Activated effector memory CD4-positive, alpha-beta T cell treated with Interleukin-2 at 50 U/mL for 16 hours (primary cell): ENCODE measurements at places on chromosomes 3 and 15.

DNA sequence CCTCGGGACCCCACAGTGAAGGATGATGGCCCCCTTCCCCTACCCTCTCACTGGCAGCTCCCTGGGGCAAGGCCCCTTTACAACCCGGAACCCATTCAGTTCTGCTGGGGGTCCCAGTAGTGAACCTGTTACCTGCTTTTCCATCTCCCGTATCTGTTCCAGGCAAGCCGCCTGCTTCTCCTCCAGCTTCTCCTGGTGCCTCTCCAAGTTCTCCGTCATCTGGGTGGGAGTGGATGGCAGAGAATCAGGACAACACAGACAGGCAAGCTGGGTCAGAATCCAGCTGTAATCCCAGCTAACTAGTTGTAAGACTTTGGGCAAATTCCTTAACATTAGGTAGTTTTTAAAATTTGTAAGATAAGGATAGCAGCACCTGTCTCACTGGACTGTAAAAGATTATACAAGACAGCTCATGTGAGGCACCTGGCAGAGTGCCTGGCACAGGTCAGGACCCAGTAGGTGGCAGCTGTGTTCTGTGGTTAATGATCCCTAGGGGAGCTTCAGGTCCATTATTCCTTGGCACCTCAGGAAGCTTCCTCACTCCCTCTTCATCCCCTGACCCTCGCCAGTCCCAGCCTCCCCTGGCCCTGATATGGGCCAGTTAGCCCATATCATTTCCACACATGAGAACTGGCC is 6.4 kb upstream of the ANKRD63 start:
- no peak for DNase-seq

DNA sequence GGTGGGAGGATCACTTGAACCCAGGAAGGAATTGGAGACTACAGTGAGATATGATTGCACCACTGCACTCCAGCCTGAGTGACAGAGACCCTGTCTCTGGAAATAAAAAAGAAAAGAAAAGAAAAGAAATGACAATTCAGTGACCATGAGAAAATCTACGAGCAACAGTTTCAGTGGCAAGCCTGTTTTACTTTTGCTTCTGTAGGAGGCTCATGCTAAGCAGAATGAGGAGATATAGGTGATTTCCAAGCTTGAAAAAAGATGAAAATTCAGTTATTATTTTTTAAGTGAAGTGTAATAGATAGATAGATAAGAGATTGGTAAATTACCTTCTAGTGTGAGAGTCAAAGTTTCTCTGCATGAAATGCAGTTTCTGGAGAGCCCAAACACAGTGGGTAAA is 651.1 kb downstream of the GRM7 start:
- no peak for DNase-seq

DNA sequence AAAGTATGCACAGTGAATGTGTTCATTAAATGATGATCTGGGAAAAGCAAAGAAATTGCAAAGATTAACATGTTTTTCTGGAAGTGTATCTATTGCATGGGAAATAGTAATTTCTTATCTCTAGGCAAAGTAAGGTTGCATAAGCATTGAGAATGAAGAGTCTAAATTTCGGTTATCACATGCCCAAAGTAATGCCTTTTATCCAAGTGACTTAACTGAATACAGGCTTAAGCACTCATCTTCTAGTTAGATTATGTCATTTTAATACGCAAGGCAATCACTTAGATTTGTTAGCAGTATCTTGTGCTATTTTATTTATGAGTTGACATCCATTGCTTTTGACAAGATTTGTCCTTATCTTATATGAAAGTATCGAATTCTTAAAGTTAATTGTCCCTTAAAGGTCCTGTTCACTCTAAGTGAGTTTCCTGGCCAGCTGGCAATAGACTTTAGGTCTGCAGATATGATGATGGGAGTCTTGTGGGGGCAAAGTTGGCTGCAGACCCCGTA is 100.5 kb downstream of the NAALADL2 start:
- no peak for DNase-seq

DNA sequence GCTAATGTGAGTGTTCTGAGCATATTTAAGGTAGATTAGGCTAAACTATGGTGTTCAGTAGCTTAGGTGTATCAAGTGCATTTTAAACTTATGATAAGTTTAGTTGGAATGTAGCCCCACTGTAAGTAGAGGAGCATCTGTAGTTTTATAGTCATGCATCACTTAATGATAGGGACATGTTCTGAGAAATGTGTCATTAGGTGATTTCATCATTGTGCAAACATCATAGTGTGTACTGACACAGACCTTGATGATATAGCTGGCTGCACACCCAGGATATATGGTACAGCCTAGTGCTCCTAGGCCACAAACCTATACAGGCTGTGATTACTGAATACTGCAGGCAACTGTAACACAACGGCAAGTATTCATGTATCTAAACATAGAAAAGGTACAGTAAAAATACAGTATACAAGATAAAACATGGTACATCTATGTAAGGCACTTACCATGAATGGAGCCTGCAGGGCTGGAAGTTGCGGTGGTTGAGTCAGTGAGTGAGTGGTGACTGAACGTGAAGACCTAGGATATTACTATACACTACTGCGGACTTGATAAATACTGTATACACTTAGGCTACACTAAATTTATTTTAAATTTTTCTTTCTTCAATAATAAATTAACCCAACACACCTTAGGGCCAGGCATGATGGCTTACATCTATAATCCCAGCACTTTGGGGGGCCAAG is 17.9 kb downstream of the DNAH1 start:
- DNase-seq: no peak

- DNase-seq: no peak
Observed at GRCh38 chr3:17235310-17235709, 350.6 kb downstream of the PLCL2 start.

DNA sequence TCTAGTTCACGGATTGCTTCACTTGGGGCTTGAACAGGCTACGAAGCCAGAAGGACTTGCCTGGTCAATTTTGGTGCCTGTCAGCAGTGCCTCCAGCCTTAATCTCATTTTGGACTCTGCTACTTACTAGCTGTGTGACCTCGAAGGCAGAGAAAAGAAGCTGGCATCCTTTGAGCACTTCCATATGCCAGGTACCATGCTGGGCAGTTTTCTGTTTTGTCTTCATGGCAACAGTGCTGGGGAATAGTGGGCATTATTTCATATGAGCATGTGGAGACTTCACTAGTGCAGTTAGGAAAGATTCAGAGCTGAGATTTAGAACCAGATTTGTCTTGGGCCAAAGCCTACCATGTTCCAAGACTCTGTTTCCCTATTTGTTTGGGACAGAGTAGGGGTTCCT is 92.2 kb downstream of the LRTM1 start:
- no peak for DNase-seq

GRCh38 chr3:24388611-24389010 is 106.0 kb downstream of the THRB start:
- DNase-seq: no peak

DNA sequence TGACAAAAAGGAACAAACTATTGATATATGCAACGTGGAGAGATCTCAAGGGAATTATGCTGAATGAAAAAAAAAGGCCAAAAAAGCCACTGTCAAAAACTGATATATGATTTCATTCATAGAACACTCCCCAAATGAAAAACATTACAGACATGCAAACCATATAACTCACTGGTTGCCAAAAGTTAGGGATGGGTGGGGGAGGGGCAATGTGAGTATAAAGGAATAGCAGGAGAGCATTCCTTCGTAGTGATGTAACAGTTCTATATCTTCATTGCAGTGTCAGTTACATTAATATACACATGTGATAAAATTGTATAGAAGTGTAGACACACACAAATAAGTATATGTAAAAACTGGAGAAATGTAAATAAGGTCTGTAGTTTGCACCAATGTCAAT is 12.2 kb downstream of the GBE1 start:
- DNase-seq: no peak

DNA sequence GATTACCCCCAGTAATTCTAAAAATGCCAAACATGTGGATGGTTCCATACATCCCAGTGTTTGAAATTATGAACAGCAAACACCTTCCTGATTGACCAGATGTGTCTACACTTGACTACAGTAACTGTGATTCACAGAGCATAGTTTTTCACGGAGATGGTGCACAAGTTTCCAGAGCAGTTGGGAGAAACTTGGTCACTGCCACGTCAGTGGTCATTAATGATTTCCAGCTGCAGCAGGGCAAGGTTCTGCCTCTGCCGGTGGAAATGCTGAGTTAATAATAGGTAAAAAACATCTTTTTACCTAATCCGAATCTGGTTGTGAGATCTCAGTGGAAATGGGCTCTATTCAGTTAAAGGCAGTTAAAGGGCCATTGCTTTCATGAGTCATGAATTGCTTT is 154.1 kb upstream of the FEZF2 start:
- no peak for DNase-seq

- no peak for DNase-seq
Observed at GRCh38 chr3:127065561-127066290, 82.8 kb downstream of the PLXNA1 start.

DNA sequence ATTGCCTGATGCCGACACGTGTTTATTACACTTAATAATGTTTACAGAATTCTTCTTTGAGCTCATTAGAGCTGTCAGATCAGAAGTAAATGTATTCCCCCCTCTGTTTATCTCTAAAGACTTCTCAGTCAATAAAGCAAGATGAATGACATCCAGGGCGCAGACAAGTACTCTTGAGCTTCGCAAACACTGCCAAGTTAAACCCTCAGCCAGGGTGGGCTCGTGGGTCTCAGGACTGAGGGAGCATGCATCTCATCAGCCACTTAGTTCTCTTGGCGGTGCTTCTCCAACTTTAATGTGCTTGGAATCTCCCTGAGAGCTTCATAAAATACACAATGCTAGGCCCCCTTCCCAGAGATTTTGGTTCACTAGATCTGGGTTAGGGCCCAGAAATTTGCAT is 333.9 kb upstream of the THRB start:
- no peak for DNase-seq

- DNase-seq: no peak
Observed at GRCh38 chr3:133931084-133931483, 35.4 kb upstream of the RAB6B start.

DNA sequence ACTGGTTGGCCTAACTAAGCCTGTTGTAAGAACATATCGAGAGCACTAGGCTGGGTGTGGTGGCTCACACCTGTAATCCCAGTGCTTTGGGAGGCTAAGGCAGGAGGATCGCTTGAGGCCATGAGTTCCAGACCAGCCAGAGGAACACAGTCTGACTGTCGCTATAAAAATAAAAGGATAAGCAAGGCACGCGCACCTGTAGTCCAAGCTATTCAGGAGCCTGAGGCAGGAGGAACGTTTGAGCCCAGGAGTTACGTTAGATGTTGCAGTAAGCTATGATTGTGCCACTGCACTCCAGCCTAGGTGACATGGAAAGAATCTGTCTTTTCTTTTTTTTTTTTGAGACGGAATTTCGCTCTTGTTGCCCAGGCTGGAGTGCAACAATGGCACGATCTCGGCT is 24.9 kb downstream of the MAP4 start:
- no peak for DNase-seq

- no peak for DNase-seq
Observed at GRCh38 chr3:13072239-13072599, 1.0 kb downstream of the IQSEC1 start.

GRCh38 chr3:108552267-108553159 is 36.7 kb downstream of the CIP2A start:
- no peak for DNase-seq

DNA sequence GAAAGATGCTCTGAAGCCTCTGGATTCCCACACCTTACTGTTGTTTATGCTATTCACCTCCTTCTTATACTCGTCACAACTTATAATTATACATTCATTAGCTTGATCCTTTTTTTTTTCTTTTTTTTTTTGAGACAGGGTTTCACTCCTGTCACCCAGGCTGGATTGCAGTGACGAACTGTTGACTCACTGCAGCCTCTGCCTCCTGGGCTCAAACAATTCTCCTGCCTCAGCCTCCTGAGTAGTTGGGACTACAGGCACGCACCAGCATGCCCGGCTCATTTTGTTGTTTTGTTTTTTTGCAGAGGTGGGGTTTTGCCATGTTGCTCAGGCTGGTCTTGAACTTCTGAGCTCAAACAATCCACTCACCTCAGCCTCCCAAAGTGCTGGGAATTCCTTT is 143.6 kb downstream of the PLCL2 start:
- no peak for DNase-seq

DNA sequence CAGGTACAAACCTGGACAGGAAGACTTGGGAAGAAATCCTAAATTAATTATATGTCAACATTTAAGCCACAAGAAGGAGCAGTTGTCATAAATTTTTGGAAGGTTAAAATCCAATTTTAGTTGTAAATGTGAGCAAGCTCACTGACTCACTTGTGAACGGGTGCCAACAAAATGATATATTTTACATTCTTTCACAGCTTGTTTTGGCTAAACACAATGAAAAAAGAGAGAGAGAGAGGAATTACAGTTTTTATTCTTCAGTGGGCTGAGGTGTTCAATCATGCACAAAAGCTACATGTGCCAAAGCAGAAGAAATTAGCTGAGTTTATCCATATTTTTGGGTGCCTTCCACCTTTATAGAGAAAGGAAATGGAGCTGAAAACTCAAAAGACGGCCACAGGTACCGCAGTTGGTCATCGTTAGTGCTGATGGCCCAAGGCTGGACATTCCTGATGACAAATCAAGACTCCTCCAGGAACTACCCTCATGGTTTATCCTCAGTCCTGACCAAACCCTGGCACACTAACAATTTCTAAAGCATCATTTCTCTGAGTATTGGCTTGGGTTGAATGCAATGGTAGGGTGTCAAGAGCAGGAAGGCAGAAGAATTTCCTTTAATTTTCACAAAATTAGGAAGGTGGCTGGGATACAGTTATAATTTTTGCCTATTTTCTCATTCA is 37.6 kb upstream of the WNT5A start:
- DNase-seq: no peak

DNA sequence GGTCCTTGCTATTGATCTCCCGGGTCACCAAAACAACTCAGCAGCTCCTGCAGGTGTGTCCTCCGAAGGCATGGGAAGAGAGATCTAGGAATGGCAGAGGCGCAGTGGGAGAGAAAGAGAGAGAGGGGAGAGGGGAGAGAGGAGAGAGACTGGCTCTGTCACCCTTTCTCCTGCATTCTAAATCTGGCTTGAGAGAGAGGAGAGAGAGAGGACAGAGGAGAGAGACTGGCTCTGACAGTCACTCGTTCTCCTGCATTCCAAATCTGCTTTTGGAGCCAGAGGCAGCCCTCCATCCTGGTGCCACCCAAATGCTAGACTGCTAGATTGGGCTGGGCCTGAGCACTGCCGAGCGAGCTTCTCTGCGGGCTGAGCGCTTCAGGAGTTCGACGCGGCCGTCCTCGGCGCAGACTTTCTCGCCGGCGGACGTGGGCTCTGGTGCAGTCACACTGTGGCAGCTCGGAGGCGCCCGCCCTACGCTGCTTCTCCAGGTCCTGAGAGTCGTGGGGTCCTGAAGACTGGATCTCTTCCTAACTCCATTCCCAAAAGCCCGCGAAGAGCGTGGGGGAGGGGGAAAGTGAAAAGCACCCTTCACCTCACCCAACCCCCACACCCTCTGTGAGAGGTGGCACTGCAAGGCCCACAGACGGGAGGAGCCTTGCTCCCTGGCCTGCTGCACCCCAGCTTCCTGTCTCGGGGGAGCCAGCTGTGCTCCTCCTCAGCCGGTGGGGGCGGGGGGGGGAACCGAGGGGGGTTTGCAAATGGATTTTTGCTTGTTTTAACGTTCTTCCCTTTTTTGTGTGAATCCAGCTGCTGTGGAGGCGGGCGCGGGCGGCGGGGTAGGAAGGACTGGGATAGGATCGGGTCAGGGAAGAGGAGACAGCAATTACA is 222.3 kb downstream of the MEIS2 start:
- no peak for DNase-seq

GRCh38 chr3:42490243-42490642 is 12.2 kb upstream of the VIPR1 start:
- no peak for DNase-seq
